ENCODE measurements at places on chromosomes 16 and 17.

GRCh38 chr17:81641825-81642489 is 5.0 kb downstream of the TSPAN10 start:
- DNase-seq = no peak

GRCh38 chr17:55420067-55420775 is 1.4 kb downstream of the MMD start:
- DNase-seq = peak; percentile 17

- no peak for DNase-seq
These were observed 79.3 kb downstream of the PRKCB start for GRCh38 chr16:23914946-23915530.

DNA sequence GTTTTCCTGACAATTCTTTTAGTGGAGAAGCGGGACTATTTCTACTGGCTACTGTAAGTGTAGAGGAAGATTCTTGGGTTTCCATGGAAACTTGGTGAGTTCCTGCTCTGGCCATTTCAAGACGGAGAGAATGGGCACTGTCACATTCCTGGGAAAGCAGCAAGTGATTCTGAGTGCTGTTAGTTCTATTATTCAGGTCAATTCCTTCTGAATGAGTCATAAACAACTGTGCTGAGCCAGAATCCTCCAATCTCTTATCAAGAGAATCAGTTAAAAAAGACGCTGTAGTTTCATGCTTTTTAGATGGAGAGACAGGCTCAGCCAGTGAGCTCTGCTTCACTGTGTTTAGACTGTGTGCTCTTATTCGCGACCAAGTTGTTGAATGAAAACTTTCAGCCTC is 19.6 kb downstream of the AKAP10 start:
- no peak for DNase-seq

DNA sequence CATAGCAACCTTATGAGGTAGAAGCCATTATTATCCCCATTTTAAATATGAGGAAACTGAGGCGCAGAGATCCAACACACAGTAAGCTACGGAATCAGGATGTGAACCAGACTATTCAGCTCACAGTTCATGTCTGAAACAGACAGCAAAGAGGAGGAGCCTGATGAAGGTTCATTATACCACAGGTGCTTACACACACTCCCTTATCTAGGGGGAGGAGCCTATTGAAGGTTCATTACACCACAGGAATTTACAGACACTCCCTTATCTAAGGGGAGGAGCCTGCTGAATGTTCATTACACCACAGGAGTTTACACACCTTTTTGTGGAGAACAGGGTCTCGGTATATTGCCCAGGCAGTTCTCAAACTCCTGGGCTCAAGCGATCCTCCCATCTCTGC is 21.9 kb downstream of the C16orf95 start:
- DNase-seq = no peak

Measured in activated gamma-delta T cell treated with anti-CD3 and anti-CD28 coated beads, Interleukin-2, amount 50 U/mL, for 16 hours (primary cell).